ENCODE measurements at places on chromosomes 12 and 14.

GRCh38 chr12:78316136-78316535, 485.4 kb downstream of the NAV3 start:
- no peak for DNase-seq

DNA sequence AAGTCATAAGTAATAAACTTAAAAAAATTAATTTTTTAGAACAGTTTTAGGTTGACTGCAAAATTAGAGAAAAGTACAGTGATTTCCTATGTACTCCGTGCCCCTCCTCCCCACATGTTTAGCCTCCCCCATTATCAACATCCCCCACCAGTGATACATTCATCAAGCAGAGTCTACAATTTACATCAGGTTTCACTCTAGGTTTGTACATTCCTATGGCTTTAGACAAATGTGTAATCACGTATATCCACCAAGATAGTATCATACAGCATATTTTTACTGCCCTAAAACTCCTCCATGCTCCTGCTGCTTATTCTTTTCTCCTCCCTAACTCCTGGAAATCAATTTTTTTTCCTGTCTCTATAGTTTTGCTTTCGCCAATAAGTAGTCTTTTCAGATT, 438.7 kb downstream of the LRFN5 start:
- no peak for DNase-seq

DNA sequence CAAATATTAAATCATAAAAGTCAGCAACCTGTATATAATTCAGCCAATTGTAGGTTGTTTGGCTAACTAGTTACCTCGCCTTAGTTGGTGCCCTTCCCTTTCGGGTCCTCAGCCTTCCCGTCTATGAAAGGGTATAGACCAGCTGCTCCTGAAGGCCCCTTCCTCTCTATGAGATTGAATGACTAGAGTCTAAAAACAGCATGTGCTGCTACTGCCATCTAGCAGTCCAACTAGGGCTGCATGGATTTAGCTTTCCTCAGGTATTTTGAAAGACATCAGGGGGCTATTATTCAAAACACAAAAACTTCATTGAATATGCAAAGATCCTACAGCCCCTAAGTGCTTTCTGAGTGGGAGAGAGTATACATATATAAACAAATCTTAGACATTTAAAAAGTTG, 37.0 kb upstream of the TMEM263 start:
- no peak for DNase-seq

DNA sequence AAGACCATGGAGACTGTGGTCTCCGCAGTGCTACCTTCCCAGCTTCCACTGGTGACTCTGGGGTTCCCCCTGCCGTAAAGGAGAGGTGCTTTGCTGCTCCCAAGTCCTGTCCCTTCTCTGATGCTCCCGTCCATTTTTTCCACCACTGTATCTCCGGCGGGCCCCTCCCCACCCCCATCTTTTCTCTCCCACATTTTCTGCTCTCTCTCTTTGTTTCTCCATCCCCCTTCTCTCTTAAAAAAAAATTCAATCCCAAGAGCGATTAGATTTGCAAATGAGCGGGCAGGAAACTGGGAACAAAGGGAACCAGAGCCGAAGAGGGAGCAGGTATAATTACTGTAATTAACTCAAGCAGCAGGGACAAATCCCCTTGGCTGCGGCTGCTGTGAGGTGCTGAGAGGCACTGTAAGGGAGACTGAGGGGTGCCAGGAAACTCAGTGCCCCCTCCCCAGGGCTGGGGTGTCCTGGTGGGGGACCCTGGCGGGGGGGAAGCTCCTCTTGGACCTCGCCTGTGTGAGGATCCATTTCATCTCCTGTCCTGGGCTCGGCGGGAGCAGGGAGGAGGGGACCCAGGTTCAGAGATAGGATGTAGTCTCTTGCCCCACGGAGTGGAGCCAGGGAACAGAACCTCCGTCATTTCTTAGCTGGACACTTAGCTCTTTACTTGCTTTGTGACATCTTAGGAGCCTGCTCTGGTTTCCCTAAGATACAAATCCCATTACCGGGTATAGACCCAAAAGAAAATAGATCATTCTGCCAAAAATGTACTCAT, 140.4 kb upstream of the NRXN3 start:
- DNase-seq = no peak

DNA sequence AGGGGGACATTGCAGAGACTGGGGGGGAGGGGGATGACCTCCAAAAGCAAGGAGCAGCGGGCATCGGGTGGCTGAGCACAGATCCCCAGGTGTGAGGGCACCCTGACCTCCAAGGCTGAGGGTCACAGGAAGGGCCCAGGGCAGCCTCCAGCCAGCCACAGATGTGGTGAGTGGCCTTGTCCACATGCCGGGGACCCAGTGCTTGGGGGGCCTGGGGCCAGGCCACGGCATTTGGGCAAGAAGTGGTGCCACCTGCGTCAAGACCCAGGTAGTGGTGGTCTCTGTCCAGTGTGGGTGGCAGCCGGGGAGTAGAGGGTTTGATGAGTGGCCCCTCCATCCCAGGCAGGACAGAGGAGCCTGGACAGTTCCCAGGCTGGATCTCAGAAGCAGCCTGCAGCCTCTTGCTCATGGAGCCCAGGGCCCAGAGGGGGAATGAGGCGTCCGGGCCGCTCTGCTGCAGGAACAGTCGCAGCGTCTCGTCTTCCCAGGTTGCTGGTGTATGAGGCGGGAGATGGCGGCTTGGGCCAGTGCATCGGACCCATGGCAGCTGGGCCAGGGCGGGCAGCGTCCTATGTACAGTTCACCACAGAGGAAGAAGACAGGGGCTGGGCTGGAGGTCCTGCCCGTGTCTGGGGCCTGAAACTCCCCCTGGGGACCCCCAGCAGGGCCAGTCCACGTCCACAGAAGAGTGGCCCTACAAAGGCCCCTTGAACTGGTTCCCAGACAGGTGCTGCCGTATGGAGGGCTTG, 33.5 kb downstream of the CCNK start:
- no peak for DNase-seq

DNA sequence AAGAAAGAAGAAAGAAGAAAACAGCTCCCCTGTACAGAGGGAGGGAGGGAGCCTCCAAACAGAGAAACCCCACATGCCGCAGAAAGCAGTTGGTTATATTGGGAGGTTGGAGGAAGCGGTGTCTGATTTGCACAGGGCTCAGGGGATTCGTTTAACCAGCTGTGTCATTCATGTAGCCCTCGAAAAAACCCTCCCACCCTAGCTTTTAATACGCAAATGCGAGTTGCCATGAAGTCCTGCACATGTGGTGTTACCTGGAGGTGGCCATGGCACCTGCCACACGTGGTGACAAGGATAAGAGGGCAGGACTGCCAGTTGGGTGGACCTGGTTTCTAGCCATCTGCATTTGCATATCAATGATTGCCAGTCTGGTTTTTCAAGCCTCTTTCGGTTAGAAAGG, 40.9 kb downstream of the TMEM30B start:
- DNase-seq = no peak

DNA sequence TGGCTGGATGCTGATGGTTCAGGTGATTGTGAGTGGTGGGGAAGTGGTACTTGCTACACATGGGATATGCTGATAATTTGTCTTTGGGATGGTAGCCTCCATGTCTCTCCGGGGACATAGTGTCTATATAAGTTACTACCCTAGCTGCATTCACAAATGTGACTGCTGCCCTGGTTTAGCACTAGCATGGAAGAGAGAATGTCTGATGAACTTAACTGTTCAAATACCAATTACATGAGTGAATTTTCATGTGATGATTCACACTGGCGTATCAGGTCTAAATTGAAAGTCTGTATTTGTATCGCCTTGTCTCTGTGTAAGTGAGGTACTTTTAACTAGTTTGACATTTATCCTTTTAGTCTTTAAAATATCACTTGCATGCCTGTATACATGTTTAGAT, 34.4 kb downstream of the ATF7IP start:
- no peak for DNase-seq

GRCh38 chr12:22287776-22288621, 46.5 kb downstream of the ST8SIA1 start:
- DNase-seq = no peak

DNA sequence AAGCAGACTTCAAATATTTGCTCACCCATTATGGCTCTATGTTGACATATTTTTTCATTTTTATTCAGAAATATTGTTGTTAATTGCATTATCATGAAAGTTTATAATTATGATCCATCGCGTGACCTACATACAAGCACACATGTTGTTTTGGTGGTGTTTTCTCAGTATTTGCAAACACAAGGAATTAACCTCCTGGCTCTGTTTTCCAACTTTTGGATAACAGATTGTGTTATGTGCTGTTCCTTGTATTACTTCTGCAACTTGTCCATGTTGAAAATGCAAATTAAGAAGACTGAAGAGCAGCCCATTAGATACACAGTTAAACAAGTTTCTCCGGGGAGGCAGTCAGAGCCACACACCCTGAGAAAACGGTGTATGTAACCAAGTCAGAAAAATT, 201.2 kb downstream of the SEC23A start:
- no peak for DNase-seq

DNA sequence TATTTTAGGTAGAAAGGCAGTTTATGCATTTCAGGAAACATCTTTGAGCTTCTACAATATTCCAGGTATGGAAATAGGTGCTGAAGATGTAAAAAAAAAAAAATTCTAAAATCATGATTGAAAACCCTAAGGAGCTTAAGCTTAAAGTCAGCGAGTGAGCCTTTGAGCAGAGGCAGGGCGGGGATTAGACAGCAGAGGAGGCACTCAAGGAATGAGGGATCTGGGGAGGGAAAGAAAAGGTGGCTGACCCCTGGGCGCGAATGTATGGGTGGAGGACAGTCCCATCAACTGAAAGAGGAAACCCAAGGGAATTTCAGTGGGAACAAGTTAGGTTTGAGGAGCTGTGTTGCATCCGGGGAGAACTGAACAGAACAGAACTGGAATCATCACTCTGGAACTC, 6.4 kb upstream of the PTMS start:
- no peak for DNase-seq

- no peak for DNase-seq
Measured at GRCh38 chr14:53156238-53156637, 3.1 kb upstream of the DDHD1 start.

GRCh38 chr14:69270795-69271708, 11.1 kb downstream of the GALNT16 start:
- DNase-seq = no peak

GRCh38 chr12:7075939-7076338, 15.4 kb downstream of the C1S start:
- no peak for DNase-seq
